ENCODE measurements at places on chromosomes 13 and 19.

DNA sequence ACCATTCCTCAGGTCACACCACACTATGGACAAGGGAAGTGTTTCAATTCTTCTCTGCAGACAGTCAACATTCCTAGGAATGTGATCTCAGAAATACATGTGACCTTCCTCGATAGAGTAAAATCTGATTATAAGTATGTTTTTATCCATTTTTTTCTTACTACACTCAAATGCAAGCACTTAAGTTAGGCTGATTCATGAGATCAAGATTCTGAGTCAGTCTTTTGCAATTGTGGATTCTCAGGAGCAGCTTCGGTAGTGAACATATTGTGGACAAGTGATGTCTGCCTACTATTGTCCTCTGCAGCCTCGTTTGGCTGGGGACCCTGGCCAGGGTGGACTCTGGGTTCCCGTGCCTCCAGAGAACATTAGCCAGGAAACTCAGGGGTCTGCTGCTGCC is 3.2 kb downstream of the SERPINE3 start:
- DNase-seq = no peak

GRCh38 chr13:76609643-76610042 is 276.6 kb downstream of the KCTD12 start:
- DNase-seq = no peak

- DNase-seq = no peak
Measured at GRCh38 chr13:34308725-34309124, 490.8 kb downstream of the RFC3 start.

DNA sequence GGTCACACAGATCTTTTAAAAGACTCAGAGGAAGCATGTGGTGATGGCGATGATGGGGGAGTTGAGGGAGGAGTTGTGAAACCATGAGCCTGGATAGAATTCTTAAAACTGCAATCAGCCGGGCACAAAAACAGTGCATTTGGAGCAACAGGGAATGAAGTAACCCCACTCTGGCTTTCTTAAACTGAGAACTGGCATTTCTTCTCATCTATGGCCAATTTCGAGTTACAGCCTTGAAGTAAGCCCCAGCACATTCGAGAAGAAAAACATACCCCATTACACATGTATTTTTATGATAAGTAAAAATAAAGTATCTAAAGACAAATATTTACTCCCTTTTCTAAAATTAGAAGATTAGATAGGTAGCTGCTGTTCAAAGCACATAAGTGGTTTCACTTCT is 70.1 kb downstream of the DCLK1 start:
- DNase-seq = no peak
